Foreskin keratinocyte (primary cell): ENCODE measurements at places on chromosomes 12 and 14. TPM values are rescaled to one million over a fixed set of nuclear protein-coding genes. Genes with fewer than 3 reads are reported as not detected.

DNA sequence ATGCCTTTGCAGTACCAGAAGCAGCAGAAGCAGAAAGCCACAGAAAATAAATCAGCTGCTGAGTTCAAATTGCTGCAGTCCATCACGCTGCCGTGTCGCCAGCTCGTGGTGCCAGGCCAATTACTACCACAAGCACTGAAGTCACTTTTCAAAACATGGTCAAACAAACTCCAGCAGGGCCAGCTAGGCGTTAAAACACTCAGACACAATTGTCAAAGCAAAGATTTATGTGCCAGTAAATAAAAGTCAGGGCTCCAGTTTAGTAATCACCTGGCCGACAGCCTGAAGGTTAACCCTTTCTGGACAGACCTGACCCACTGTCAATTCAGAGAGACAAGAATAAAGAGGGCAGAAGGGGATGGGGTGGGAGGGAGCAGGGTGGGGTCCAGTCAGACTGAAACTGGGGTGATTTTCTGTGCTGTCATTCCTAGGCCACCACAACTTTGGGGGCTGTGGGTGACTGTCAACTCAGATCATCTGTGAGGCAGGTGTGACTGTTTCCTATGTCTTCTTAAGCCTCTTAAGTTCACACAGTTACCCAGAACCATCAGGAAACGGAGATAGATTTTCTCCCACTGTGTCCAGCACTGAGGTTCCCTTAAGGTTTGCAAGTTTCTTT lies 109.8 kb upstream of the FUT8 start:
- no peak for DNase-seq

- DNase-seq: no peak
These were observed 41.0 kb downstream of the RIMBP2 start for GRCh38 chr12:130675121-130675520.

- DNase-seq: no peak
These were observed 46.0 kb upstream of the ISM2 start for GRCh38 chr14:77544571-77544970.

- DNase-seq: no peak
These were observed 800.1 kb upstream of the FBXO33 start for GRCh38 chr14:40232302-40232701.

DNA sequence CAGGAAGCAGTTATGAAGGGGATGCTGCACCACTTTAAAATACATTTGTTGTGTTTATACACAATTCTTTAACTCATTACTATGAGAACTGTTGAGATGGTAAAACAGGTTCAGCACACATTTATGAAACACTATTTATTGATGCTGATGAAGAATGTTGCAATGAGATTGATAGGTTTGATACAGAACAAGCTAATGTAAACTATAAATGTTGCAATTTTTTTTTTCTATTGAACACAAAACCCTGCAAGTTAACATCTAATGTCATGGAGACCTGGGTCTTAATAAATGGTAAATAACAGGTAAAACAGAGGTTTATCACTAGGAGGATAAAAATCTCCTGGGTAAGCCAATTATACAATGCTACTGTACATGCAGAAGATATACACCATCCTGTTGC lies 857.6 kb downstream of the FSCB start:
- no peak for DNase-seq

DNA sequence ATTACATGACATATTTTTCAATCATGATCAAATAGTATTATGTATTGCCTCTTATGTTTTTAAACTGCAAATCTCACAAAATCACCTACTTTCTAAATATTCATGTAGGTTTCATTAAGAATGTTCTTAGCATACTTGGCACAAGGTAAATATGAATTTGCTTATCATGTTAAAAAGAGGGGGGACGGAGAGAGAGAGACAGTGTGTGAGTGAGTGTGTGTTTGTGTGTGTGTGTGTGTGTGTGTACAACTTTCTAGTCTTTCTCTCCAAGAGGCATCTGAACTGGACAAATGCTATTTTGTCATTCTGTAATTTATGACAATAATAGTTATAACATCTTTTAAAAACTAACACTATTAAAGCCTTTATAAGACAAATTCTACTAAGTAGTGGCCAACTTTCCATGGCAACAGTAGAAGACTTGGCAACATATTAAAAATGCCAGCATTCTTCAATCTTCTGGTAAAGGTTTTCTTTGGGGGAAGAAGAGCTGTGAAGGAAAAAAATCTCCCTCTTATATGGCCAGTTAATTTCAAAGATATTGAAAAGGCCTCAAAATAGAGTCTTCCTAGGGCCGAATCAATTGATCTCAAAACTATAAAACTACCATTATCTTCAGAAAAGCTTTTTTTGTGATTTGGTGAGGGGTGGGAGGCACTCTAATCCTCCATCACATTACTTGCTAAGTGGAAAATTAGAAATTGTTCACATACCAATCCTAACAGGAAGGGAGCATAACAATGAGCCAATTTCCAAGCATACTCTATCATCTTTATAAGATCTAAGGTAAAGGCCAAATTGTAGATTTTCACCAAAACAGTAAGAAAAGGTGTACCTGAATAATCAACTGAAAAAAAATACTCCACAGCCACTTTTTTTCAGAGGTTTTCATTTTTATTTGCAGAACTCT lies 28.2 kb downstream of the CDK17 start:
- no peak for DNase-seq

GRCh38 chr12:115755061-115755724 lies 522.3 kb downstream of the MED13L start:
- DNase-seq: no peak

GRCh38 chr12:131108177-131108955 lies 154.7 kb downstream of the ADGRD1 start:
- DNase-seq: no peak

- DNase-seq: no peak
These were observed 58.9 kb downstream of the NCOR2 start for GRCh38 chr12:124508381-124509079.

- DNase-seq: no peak
These were observed 218.9 kb downstream of the ITPR2 start for GRCh38 chr12:26614011-26614616.

GRCh38 chr14:90060965-90061684 lies 669 bp upstream of the KCNK13 start:
- no peak for DNase-seq

DNA sequence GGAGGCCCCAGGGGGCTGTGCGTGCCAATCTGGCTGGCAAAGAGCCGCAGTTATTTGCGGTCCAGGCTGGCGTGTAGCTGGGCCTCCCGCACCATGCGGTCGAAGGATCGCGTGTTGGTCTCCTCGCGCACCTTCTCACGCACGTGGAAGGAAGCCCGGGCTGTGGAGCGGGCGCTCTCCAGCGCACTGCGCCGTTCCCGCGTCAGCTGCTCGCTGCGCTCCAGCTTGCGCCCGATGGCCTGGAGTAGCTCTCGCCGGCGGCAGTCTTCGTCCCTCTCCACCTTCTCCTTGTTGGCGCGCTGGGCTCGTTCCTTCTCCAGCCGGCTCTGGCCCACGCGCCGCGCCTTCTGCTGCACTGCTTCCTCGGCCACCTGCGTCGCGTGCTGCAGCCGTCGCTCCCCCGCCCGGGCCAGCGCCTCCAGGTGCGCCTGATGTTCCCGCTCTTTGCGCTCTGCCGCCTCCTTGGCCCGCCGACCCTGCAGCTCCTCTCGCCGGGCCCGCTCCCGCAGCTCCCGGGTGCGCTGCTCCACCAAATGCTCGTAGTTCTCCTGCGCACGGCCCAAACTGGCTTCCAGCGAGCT lies 3.1 kb downstream of the CCDC177 start:
- DNase-seq: no peak

- DNase-seq: peak; percentile 82
These were observed 6.3 kb downstream of the YBX3 start for GRCh38 chr12:10716704-10717315.

DNA sequence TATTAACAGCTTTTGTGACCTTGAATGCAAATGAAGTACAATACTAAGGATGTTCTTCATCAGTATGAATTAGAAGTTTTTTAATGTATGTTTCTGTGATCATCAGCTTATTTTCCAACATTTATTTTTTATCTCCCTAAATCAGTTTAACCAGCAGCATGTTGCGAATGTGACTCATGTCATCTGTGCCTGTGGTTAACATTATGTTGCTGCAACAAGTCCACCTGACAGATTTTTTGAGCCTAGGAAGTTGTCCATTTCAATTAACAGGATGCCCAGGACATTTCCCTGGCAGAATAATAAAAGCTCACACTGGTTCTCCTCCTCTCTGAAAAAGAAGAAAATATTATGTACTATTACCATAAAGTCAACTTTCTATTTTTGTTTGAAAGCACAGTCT lies 155.5 kb downstream of the SYT1 start:
- DNase-seq: peak; percentile 40

DNA sequence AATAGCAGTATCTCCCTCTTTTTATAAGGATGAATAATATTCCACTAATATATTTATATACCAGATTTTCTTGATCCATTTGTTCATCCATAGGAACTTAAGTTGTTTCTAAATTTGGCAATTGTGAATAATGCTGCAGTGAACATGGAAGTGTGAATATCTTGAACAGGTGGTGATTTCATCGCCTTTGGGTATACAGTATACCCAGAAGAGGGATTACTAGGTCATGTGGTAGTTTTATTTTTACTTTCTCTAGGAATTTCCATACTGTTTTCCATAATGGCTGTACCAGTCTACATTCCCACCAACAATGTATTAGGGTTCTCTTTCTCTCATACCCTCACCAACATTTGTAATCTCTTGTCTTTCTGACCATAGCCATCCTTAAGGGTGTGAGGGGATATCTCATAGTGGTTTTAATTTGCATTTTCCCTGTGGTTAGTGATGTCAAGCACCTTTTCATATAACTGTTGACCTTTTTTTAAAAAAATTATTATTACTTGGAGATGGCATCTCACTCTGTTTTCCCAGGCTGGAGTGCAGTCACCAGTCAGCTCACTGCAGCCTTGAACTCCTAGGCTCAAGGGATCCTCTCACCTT lies 20.5 kb downstream of the PPHLN1 start:
- DNase-seq: no peak

GRCh38 chr14:96735526-96735925 lies 61.7 kb upstream of the VRK1 start:
- no peak for DNase-seq

- DNase-seq: no peak
These were observed 86.5 kb upstream of the DIO3 start for GRCh38 chr14:101474563-101475455.

GRCh38 chr12:124365726-124366430 lies 71.0 kb downstream of the RFLNA start:
- DNase-seq: no peak

GRCh38 chr12:73867147-73867546 lies 670.5 kb upstream of the ATXN7L3B start:
- DNase-seq: no peak

- peak; percentile 48 for DNase-seq
These were observed 22.6 kb upstream of the LUM start for GRCh38 chr12:91133871-91134270.

- DNase-seq: peak; percentile 50
These were observed 134.4 kb upstream of the GRIP1 start for GRCh38 chr12:66813137-66813892.

DNA sequence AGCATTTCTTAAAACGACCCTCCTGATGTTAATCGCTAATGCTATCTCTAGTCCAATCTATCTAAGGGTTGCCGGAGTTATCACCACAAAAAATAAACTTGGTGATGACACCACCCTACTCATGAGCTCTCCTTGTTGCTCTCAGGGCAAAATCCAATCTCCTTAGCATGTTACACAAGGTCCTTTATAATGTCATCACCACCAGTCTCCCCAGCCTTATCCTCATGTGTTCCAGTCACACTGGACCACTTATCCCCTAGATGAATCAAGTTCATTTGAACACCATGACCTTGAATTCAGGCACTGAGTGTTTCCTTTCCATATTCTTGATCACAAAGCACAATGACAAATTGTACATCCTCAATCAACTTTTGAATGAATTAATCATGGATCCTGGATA lies 19.0 kb upstream of the DRAM1 start:
- DNase-seq: no peak

DNA sequence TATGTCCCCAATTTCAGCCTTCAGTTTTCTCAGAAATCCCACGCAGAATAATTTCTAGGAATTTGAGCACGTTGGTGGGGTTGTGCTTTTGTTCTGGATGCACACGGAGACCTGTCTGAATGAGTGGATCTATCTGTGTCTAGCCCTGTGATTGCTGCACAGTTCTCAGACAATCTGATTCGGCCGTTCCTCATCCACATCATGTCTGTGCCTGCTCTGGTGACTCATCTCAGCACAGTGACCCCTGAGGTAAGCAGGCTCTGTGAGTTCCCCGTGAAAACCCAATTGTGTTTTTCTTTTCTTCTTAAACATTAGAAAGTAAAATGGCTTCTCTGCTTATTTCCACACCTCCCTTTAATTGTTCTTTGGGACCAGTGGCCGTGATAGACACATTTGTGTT lies 20.2 kb downstream of the UBE3B start:
- DNase-seq: peak; percentile 84

DNA sequence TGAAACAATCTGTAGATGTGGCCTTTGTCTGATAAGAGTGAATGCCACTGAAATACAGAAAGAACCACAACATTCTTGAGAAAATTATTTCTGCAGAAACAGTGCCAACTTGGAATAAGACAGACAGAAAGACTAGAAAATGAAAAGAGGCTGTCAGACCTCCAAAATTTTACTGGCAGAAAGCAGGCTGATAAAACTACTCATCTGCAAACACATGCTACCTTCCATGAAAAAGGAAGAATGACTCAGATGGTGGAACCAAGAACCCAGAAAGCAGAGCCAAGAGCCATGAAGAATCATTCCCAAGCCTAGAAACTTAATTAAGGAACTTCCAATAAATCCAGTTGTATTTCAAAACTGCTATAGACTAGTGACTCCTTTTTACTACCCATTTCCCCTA lies 31.9 kb upstream of the OSBPL8 start:
- no peak for DNase-seq

- DNase-seq: no peak
These were observed 845.4 kb downstream of the VRK1 start for GRCh38 chr14:97642631-97643030.

- DNase-seq: peak; percentile 46
These were observed 1.5 kb upstream of the HRK start for GRCh38 chr12:116882742-116883141.

DNA sequence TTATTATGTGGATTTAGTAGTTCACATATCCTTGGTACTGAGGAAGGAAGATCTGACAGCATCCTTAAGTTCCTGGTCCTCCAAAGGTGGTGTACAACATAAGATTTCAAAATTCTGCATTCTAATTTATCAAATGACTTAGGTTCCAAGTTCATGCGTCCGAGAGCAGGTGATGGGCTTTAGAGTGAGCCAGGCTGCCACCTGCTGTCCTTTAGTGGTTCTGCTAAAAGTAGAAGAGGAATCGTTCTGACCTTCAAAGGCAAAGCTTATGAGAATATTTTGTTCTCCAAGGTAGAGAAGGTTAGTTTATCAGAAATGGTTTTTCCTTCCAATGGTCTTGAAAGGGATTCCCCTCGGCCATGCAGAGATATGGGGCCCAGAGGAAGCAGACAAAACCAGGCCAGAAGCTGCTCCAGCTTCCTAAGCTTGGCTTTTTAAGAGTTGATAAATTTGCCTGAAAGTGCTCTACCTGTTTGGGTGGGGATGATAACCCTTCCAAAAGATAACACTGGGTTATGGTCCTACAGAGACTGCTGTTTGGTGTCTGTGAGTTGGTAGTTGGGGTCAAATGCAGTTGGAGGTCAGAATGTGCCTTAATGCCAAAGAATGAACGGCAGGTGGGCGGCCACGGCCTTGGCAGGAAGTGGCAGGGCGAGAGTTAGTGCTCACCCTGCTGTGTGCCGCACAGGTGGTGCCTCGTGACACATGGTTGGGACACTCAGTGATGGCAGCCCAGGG lies 29.1 kb upstream of the LRTM2 start:
- no peak for DNase-seq

GRCh38 chr12:79119796-79120195 lies 255.2 kb downstream of the SYT1 start:
- no peak for DNase-seq

RECQL gene
- 16.7 and 18.0 TPM in 2 replicates for polyA plus RNA-seq

COX8C gene
- polyA plus RNA-seq: not detected in 2 replicates

PRR4 gene
- polyA plus RNA-seq: 0.66 and 1.8 TPM in 2 replicates

TPH2 gene
- not detected in 2 replicates for polyA plus RNA-seq

GDF3 gene
- polyA plus RNA-seq: not detected in 2 replicates
